ENCODE measurements at places on chromosomes 6 and 20.

- no peak for DNase-seq
Observed at GRCh38 chr6:18961566-18961965, 574.4 kb downstream of the RNF144B start.

GRCh38 chr6:12113190-12113577, 101.1 kb downstream of the HIVEP1 start:
- no peak for DNase-seq

DNA sequence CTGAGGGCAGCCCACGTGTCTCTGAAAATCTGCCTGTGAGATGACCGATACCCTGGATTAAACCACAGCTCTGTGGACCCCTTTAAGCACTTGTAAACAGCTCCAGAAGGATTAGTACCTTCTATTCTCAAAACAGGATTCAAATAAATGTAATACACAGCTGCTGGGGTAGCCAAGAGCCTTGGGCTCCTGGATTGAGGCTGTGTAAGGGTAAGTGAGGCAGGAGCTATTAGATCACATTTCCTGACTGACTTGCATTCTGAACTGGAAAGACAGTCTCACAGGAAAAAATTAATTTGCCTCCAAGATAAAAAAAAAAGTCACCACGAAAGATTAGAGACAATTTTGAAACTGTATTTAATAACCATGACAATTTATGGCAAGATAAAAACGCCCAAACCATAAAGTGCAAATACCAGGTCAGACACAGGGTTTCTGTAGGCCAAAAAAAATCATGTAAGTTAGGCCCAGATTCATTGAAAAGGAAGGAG, 78.0 kb downstream of the TRMT11 start:
- DNase-seq: no peak

DNA sequence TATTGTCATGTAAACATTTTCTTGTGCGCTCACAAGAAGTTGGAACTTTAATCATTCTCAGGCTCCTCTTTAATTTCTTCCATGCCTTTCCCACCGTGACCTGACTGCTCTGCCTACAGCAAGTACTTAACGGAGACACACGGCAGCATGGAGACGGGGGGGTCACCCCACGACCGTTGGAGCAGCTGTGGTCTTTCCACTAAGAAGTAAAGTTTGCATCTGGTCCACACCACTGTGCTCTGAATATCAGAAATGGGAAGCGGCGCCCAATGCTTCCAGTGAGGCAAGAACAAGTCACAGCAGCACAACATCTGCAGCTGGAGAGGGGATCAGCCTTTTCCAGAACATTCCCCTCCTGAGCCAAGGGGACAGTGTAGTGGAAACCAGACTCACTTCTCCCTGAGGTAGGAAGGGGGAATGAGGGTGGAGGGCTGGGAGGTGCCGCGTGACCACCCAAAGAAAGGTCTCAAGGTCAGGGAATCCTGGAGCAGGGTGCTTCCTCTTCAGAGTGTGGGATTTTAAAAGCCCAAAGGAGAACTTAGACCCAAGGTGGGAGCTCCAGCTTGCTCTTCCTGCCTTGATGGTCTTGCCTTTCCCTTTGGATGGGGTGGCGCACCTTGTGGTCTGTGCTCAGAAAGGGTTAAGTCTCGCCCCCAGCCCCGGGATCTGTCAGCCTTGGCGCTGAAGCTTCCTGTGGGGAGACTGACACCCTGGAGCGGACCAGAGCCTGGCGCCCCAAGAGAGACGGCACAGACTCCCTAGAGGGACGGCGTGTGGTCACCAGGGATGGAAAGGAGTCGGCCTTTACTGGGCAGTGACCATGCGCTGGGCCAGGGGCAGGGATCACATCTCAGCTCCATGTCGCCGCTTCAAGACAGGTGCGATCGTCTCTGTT, 25.6 kb upstream of the SMOC2 start:
- no peak for DNase-seq

- no peak for DNase-seq
Observed at GRCh38 chr6:108417027-108417426, 122.2 kb downstream of the AFG1L start.

- DNase-seq: no peak
Observed at GRCh38 chr6:107491760-107492660, 2.1 kb downstream of the SOBP start.

All from NCI-H2227 treated with DMSO at 0.1 percent for 48 hours (cell line).